ENCODE measurements at places on chromosomes 11 and 22. TPM values are rescaled to one million over a fixed set of nuclear protein-coding genes. Genes with fewer than 3 reads are reported as not detected.

Gene KRTAP5-7
- polyA plus RNA-seq: not detected

Gene OR4B1
- not detected for polyA plus RNA-seq

Gene CATSPER1
- 0.56 TPM for polyA plus RNA-seq

Gene CNTN5
- not detected for polyA plus RNA-seq

Gene FGF3
- not detected for polyA plus RNA-seq

GRCh38 chr11:65169164-65169641 is 830 bp upstream of the SPDYC start:
- DNase-seq: no peak

- DNase-seq: peak; percentile 78
Observed at GRCh38 chr22:19943082-19944026, 1.7 kb upstream of the TXNRD2 start.

DNA sequence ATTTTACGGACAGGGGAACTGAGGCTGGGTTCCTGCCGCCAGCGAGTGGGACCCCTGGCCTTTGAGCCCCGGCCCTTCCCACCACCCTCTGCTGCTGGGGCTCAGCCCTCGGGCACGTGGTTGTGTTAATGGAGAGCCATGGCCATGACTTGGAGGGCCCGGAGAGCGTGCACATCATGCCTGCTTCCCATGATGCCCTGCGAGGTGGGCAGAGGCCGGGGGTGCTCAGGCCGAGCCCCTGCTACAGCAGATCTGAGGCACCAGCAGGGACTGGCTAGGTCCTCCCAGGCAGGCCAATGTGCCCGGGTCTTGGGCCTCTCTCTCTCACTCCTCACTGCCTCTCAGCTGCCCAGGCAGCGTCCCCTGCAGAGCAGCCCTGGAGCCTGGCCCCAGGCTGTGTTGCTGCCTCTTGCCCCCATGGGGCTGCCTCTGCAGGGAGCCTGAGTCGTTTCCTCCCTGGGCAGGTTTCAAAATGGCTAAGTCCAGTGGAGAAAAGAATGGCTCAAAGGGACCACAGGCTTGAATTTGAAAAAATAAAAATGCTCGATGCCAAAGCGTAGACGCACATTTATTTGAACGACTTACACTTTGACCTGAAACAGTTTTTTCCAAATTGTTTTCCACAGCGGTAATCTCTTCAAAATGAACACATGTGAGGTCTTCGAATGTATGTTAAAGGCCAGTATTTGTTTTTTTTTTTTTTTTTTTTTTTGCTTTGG is 72.6 kb upstream of the CLDN5 start:
- no peak for DNase-seq

DNA sequence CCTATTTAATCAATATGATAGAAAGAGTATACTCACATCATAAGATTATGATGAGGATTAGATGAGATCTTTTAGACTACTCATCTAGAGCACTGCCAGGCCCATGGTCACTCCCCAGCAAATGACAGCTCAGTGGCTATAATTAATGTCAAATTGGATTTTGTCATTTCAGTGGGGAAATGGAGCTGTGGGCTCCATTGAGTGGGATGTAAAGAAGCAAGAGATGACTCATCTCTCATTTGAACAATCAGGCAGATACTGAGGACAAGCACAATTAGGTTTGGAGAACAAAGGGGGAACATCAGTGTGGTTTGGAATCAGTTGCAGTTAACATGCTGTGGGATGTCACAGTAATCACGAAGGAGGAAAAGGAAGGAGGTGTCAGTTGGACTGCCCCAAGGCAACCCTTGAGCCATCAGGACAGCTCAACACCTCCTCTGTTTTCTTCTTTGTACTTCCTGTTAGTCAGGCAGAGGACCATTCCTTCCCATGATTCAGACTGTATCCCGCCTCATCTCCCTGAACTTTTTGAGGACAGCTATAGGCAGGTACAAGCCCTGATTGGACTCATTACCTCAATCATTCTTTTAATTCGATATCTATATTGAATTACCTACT is 473.7 kb upstream of the ISX start:
- DNase-seq: no peak

DNA sequence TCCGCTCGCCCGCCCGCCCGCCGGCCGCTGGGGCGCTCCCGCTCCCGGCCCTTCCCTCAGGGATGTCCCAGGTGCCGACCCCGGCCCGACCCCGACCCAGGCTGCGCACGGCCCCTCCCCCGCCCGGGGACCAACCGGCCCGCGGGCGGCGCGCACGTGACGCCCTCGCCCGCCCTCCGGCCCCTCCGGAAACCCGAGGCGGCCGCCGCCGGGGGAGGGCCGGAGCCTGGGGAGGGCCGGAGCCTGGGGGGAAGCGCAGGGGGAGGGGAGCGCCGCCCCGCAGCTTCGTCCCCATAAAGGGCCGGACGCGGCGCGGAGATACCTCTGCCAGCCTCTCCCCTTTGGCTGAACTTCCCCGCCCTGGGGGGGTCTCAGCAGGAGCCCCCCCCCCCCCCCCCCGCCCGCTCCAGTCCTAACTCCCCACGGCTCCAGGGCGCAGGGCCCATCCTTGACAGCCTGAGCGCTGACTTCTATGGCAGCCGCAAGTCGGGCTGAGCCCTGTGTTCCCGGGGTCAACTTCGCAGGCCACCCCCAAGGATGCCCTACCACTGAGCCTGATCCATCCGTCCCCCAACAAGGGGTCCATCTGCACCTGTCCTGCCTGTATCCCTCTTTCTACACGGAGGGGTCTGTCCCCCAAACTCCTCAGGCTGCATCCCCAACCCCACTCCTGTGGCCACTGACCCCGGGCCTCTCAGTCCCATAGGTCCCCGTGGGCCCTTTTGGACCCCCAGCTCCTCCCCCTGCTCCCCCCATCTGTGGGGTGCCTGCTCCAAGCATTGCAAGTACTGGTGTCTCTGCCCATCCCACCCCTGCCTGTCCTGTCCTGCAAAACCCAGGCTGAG is at the start of gene MAPK12:
Gene MAPK12 (minus strand): TSS at position 69 of the 845 bp plus-strand sequence. CDS start 174 bp downstream, outside the sequence.
- DNase-seq: no peak

- DNase-seq: no peak
Observed at GRCh38 chr22:42855211-42855610, 1.9 kb downstream of the ARFGAP3 start.

DNA sequence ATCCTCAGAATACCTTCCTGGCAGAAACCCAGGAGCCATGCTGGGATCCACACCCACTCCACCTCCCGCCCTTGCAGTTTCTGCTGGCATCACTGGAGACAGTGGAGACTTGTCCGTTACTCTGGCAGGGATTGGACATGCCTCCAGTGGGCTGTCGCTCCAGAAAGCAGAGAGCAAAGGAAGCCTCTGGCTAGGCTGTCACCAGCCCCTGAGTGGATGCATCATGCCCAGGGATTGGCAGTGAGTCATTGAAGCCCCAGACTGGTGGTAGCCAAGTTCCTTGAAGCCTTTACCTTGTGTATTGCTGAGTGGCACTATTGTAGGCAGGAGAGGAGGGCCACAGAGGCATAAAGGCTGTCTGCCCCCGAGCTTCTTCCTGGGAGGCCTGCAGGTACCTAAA is 34.8 kb upstream of the E2F8 start:
- no peak for DNase-seq

DNA sequence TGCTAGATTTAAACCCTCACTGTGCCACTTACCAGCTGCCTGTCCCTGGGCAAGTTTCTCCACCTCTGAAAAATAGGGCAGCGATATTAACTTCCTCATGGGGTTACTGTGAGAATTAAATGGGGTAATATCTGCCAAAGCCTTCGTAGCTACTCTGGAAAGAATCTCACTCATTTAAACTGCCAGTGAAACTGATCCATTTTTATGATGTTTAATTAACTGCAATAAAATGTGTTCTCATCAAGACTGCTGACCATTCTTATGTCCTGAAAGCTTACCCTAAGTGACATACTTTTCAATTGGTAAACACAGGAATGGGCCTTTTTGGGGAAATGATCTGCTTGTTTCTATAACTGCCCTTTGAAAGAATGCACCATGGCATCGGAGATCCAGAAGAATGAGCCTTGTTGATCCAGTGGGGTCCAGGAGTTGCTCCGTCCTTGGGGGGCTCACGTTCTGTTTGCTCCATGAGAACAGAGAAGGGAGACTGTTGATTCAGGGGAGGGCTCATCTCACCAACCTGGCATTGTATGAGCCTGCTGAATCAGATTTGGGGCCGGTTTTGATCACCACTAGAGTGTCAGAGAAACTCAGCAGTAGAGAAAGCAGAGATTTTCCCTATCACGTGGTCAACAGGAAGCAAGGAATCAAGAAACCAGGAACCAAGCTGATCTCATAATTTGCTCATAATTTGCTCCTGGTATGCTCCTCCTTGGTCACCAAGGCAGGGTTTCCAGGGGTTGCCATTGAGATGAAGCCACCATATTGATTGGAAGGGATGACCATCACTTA is 7.0 kb upstream of the CCDC86 start:
- no peak for DNase-seq

DNA sequence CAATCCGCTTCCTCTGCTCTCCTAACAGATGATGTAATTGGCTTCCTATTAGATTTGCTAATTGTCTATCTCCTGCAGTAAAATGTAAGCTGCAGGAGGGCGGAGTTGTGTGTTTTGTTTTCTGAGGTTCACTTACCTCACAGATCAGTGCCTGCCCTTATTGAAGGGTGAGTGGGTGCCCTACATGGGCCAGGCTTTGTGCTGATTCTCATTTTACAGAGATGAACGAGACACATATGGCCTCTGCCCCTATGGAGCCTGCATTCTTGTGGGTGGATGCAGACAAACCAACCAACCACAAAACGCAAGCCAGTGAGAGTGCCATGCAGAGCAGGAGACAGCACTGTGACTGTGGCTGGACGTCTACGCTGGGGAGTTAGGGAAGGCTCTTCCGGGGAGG is 9.9 kb downstream of the TESMIN start:
- DNase-seq: no peak

Data from BJ (cell line).